HCT116 (cell line): ENCODE measurements at places on chromosomes 7 and 10.
A peak's percentile ranks its signal among the peaks of the same experiment; 100 is the strongest.

- H3K36me3 ChIP-seq: 0 out of 2 replicates have a peak, but pooled peaks cover 3% of the 10 kb centered on the region
- H3K27ac ChIP-seq: no peak overlapping the region
- peaks cover 20% of the 10 kb centered on the region for H3K4me1 ChIP-seq
- no peaks in the 10 kb centered on the region for H3K27me3 ChIP-seq
Measured at GRCh38 chr7:5489991-5490536, 66.4 kb upstream of the TNRC18 start.

DNA sequence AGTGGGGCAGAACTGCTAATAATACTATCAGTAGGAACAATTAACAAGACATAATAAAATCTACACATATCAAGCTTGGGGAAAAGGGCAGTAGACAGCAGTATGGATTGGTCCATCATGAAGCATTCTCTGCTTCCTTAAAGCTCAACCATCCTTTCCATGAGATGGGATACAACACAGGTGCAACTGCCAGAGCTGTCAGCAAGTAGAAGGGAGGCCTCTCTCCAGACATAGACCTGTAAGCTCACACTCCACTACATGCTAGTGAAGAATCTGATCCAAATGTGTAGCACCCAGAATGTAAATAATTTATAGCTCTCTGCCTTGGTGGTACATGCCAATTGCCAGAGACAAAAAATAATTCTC is 41.5 kb upstream of the ANAPC16 start:
- no peaks in the 10 kb centered on the region for H3K27me3 ChIP-seq
- no peak overlapping the region for H3K4me3 ChIP-seq
- no peaks in the 10 kb centered on the region for H3K36me3 ChIP-seq
- H3K4me1 ChIP-seq: peaks cover 64% of the 10 kb centered on the region
- DNase-seq: no peak
- H3K27ac ChIP-seq: peak overlapping the region; percentile 74

- H3K4me1 ChIP-seq: no peaks in the 10 kb centered on the region
- DNase-seq: no peak
- no peaks in the 10 kb centered on the region for H3K36me3 ChIP-seq
Measured at GRCh38 chr7:153581419-153581818, 470.8 kb upstream of the DPP6 start.

DNA sequence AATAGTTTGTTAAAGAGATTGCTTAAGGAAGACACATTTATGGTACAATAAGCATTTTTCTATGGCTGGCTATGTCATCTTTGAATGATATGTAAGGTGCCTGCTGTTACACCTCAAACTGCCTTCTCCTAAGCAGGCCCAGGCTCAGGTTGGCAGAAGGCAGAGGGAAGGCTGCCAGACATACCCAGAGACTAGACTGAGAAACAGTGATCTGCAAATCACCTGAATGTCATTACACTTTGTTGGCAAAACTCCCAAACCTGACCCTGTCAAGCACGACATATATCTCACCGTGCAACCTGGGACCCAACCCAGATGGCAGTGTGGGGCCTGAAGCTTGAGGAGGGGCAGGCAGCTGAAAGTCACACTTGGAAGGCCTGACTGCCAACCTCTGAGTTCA is 136.6 kb upstream of the TARP start:
- H3K4me1 ChIP-seq: no peaks in the 10 kb centered on the region
- no peak for DNase-seq
- H3K36me3 ChIP-seq: no peaks in the 10 kb centered on the region
- peaks cover 10% of the 10 kb centered on the region; the same call in 1 of the 2 replicates for H3K27me3 ChIP-seq
- H3K27ac ChIP-seq: no peak overlapping the region

GRCh38 chr10:5622186-5622960 is 44.0 kb downstream of the ASB13 start:
- no peak for DNase-seq
- no peaks in the 10 kb centered on the region for H3K27me3 ChIP-seq
- no peaks in the 10 kb centered on the region for H3K4me1 ChIP-seq
- H3K36me3 ChIP-seq: no peaks in the 10 kb centered on the region
- no peak overlapping the region for H3K4me3 ChIP-seq

- H3K4me3 ChIP-seq: no peak overlapping the region
- no peaks in the 10 kb centered on the region for H3K27me3 ChIP-seq
- no peak overlapping the region for H3K27ac ChIP-seq
- H3K4me1 ChIP-seq: peaks cover 14% of the 10 kb centered on the region
Measured at GRCh38 chr7:12882710-12883109, 195.3 kb downstream of the ARL4A start.

DNA sequence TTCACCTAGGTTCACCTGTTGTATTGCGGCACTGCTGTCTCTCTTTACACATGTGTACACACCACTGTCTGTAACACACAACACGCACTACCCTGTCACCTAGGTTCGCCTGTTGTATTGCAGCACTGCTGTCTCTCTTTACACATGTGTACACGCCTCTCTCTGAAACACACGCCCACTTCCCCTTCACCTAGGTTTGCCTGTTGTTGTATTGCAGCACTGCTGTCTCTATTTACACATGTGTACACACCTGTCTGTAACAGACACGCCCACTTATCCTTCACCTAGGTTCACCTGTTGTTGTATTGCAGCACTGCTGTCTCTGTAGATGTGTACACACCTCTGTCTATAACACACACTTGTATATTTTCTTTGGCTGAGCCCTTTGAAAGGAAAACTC is 51.5 kb downstream of the WDR37 start:
- no peak overlapping the region for H3K4me3 ChIP-seq
- no peak for DNase-seq
- H3K36me3 ChIP-seq: peaks cover 9% of the 10 kb centered on the region; the same call in 1 of the 2 replicates
- no peak overlapping the region for H3K27ac ChIP-seq
- H3K4me1 ChIP-seq: peaks cover 11% of the 10 kb centered on the region

- no peak for DNase-seq
- H3K27ac ChIP-seq: no peak overlapping the region
- no peaks in the 10 kb centered on the region for H3K36me3 ChIP-seq
Measured at GRCh38 chr7:50262916-50263690, 41.4 kb upstream of the IKZF1 start.

DNA sequence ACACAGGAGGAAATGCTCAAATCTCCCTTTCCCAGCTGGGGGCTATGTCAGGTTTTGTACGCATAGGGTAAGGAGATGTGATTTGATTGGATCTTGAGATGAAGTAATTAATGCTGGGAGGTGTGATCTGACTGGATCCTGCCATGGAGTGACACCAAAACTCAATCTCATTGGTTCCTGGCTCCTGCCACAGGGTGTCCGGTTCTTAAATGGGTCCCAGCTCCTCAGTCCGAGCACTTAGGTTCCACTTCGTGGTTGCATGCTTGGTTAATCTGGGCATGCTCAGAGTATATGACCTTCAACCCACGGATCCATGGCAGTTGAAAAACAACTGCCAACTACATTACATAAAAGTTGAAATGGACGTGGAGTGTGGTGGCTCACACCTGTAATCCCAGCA is 3.1 kb upstream of the ZNF12 start:
- no peak overlapping the region for H3K4me3 ChIP-seq
- peaks cover 2% of the 10 kb centered on the region; the same call in 1 of the 2 replicates for H3K36me3 ChIP-seq
- H3K27ac ChIP-seq: no peak overlapping the region
- DNase-seq: peak; percentile 34
- H3K4me1 ChIP-seq: peaks cover 5% of the 10 kb centered on the region; the same call in 1 of the 2 replicates

GRCh38 chr7:6074612-6075380 is 43.6 kb downstream of the ANKRD61 start:
- H3K4me3 ChIP-seq: no peak overlapping the region
- peaks cover 30% of the 10 kb centered on the region for H3K4me1 ChIP-seq
- no peak for DNase-seq

DNA sequence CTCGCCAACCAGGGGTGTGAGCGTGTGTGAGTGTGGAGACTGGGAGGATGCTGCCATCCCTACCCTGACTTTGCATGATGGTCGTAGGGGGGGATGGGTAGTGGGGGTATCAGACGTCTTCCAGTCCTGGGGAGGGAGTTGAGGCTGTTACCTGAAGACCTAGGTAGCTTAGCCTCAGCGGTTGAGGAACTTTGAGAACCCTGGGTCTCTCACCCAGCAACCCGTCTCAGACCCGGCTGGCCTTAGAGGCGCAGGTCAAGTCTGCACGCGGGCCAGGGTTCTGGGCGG is 2.7 kb downstream of the SLC4A2 start:
- no peaks in the 10 kb centered on the region for H3K27me3 ChIP-seq
- no peak for DNase-seq
- peaks cover 24% of the 10 kb centered on the region for H3K4me1 ChIP-seq
- peak overlapping the region; percentile 87 for H3K27ac ChIP-seq

DNA sequence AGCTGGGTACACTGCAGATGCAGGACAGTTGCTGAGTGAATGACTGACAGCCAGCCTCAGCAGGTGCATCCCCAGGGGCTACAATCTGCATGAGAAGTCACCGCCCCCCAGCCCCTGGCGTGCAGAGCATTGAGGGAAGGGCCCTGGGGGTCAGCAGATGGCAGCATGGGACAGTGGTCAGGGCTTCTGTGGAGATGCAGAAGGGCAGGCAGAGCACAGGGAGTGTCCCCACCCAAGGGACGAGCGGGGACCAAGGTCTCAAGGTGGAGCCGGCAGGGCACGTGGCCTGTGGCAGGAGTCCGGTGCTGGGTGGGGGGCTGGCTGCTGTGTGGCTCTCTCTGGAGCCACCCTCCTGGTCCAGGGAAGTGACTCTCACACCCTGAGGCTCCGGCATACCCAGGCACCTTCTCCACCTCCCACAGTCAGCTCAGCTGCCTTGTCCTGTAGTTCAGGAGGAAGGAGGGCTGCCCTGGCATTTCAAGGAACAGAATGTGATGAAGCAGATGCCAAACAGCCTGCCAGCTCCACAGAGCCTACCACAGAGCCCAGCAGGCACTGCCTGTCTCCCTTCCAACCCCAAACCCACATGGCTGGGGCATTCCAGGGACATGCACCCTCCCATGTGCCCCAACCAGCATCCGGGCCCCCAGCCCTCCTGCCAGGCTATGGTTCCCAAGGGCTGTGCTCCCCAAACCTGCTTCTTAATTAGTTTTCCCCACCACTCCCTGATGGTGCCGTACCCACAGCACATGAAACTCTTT is 114.5 kb downstream of the TMEM130 start:
- no peak for DNase-seq
- H3K4me3 ChIP-seq: no peak overlapping the region
- H3K4me1 ChIP-seq: no peaks in the 10 kb centered on the region
- no peak overlapping the region for H3K27ac ChIP-seq

GRCh38 chr10:96072674-96073073 is 29.3 kb downstream of the CCNJ start:
- H3K27ac ChIP-seq: no peak overlapping the region
- no peaks in the 10 kb centered on the region for H3K36me3 ChIP-seq
- no peak overlapping the region for H3K4me3 ChIP-seq
- peak; percentile 26 for DNase-seq

- no peak overlapping the region for H3K27ac ChIP-seq
- H3K27me3 ChIP-seq: no peaks in the 10 kb centered on the region
- DNase-seq: no peak
Measured at GRCh38 chr7:11623093-11623678, 208.8 kb downstream of the THSD7A start.

- no peaks in the 10 kb centered on the region for H3K27me3 ChIP-seq
- peak; percentile 69 for DNase-seq
- no peak overlapping the region; the same call in 1 of the 2 replicates for H3K4me3 ChIP-seq
- no peaks in the 10 kb centered on the region for H3K4me1 ChIP-seq
- no peak overlapping the region for H3K27ac ChIP-seq
Measured at GRCh38 chr7:108146070-108146842, 16.1 kb upstream of the LAMB4 start.

DNA sequence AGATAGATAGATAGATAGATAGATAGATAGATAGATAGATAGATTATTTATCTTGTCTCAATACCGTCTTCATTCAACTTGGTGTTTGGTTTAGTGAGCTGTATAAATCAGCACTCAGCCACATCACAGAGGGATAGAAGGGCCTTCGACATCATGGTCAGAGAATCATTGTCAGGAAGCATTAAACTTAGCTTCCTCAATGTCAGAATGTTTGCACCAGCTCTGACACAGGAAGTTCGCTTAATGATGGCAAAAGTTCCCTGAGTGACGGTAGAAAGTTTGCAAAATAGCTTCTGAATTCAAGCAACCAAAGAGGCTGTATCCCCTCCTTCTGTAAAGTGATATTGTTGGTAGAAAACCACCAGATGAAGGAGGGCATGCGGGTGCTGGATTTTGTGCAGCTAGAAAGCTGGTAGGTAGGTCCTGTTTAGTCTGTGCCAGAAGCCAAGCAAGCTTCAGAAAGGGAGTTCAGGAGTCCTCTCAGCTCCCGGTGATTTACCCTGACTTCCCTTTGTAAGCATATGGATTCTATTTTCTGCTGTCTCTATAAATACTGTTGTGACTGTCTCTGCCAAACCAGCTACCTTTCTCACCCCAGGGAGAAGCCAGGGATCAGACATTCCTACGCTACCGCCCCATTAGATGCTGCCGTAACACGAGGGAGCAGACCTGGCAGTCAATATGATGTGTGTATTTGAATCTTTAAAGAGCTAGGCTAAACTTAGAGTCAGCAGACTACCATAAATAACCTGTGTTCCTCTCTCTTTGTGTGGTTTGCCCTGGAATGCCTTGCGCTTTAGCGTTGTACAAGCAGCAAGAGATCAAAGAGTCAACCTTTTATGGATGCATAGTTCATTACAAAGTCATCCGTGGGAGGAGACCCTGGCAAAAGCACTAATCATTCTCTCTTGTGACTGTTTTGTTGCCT is 200.5 kb upstream of the KIAA1217 start:
- no peak overlapping the region for H3K4me3 ChIP-seq
- no peaks in the 10 kb centered on the region; the same call in 1 of the 2 replicates for H3K27me3 ChIP-seq
- H3K36me3 ChIP-seq: no peaks in the 10 kb centered on the region
- DNase-seq: no peak
- no peak overlapping the region for H3K27ac ChIP-seq

- no peak for DNase-seq
- no peak overlapping the region for H3K27ac ChIP-seq
- H3K36me3 ChIP-seq: no peaks in the 10 kb centered on the region
- no peak overlapping the region for H3K4me3 ChIP-seq
Measured at GRCh38 chr7:30755384-30756154, 3.6 kb downstream of the INMT start.

DNA sequence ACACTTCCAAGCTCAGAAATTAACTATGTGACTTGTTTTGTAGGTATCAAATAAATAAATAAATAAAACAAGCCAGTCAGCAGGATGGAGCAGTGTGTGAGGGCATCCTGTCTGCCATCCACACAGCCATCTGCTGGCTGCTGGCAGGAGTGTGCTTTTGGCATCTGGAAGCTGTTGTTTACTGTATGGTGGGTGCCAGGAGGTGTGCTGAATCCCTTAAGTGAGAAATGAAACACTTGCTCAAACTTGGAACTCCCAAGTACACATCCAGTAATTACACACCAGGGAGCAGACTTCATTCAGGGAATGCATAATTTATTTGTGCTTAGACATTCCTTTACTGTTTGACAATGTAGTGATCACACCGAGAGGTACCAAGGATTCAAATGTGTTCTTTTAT is 16.9 kb upstream of the TAX1BP1 start:
- no peaks in the 10 kb centered on the region for H3K27me3 ChIP-seq
- H3K4me1 ChIP-seq: no peaks in the 10 kb centered on the region
- no peak overlapping the region for H3K27ac ChIP-seq
- H3K4me3 ChIP-seq: no peak overlapping the region
- H3K36me3 ChIP-seq: no peaks in the 10 kb centered on the region
